Amniotic stem cell (primary cell): ENCODE measurements at places on chromosomes 6 and 20.

GRCh38 chr20:42319252-42320013, 701.3 kb upstream of the CHD6 start:
- no peak for DNase-seq

DNA sequence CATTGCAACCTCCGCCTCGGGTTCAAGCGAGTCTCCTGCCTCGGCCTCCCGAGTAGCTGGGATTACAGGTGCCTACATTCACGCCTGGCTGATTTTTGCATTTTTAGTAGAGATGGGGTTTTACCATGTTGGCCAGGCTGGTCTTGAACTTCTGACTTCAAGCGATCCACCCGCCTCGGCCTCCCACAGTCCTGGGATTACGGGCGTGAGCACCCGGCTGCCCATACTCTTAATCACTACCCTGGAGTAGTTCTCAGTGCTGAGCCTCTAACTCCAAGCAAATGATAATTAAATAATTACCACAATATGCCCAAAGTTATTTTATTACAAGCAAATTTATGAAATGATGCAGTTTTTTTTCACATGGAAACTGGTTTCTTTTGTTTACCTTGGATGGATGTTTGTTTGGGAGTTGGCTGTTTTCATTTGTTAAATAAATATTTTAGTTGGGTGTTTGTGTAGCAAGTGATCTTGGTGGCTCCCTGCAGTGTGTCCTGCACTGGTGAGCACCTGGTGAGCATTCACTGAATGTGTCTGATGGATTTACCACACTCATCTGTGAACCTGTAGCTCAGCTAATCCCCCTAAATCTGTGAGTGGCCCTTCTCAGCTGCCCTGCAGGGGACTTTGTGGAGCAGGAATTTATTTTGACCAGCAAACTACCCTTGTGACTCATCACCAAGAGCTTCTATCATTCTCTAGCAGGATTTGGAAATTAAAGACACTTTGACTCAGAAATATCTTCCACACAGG, 36.9 kb downstream of the UTRN start:
- no peak for DNase-seq

DNA sequence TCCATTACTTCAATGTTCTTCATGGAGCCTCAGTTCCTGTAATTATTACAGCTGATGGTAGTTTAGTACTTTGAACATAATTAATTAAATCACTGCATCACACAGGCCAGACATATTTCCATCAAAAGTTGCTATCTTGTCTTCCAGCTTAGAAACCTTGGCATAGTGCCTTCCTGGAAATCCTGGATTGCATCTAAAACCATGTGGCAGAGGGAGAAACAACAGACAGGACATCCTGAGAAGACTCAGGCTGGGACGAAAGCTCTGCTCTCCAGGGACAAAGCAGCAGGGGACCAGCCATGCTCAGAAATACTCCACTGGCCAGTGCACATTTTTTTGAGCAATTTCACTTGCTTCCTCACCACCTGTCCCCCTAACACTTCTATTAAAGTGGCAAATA, 55.3 kb downstream of the TBX18 start:
- no peak for DNase-seq

- no peak for DNase-seq
These were observed 42.9 kb upstream of the BHLHE23 start for GRCh38 chr20:63049561-63050221.

DNA sequence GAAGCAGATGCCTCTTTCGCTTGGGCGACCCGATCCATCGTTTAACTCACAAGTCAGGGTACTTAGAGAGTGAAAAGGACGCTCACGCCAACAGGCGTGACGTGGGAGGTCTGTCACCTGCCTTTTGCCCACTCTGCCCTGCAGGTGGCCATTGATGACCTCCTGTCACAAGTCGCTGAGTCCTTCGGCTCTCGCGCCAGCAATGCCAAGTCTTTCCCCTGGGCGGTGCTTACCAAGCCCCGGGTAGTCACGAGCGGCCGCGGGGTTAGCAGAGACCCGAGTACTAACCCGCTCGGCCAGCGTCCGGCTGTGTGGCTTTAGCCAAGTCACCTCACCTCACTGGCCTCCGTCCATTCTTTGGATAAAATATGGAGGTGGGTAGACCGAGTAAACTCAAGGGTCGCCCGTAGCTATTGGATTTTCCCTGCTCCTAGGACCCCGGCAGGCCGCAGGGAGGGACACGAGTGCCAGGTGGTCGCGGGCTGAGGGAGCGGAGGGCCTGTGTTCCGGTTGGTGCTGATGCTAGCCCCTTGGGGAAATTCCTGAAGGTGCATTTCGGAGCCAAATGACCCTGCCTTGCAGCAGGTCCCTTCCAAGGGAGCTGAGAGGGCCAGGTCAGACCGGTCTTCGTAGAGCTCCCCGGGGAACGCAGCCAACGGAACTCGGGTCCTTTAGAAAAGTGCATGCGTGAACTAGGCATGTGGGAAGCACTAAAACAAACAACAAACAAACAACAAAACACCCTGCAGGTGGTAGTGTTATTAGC, 668 bp downstream of the PKIB start:
- no peak for DNase-seq

DNA sequence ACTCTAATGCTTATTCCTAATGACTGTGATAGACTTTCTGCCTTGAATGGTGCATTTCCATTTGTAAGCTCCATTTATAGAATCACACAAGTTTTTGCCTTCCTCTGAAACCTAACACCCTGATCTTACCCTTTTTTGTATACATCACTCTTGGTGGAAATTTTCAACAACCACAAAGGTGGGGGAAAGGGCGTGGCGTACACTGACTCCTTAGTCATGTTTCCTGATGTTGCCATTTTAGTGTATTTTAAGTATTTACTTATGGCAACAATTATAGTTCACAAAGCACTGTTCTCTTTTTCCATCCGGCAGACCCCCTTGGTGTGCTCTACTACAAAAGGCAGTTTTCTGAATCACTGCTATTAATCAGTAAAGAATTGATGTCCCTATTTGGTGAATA, 92.0 kb downstream of the ATXN1 start:
- DNase-seq, result no peak

DNA sequence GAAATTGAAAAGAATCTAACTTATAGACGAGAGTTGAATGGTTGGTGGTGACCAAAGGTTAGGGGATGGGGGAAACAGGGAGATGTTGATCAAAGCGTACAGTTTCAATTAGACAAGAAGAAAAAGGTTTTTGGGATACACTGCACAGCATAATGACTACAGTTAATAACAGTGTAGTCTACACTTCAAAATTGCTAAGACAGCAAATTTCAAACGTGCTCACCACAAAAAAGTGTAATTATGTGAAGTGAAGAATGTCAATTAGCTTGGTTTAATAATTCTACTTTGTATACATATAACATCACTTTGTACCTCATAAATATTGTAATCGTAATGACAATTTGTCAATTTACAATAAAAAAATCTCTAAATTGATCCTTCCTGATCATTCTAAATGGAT, 267.5 kb downstream of the RNGTT start:
- DNase-seq, result no peak

DNA sequence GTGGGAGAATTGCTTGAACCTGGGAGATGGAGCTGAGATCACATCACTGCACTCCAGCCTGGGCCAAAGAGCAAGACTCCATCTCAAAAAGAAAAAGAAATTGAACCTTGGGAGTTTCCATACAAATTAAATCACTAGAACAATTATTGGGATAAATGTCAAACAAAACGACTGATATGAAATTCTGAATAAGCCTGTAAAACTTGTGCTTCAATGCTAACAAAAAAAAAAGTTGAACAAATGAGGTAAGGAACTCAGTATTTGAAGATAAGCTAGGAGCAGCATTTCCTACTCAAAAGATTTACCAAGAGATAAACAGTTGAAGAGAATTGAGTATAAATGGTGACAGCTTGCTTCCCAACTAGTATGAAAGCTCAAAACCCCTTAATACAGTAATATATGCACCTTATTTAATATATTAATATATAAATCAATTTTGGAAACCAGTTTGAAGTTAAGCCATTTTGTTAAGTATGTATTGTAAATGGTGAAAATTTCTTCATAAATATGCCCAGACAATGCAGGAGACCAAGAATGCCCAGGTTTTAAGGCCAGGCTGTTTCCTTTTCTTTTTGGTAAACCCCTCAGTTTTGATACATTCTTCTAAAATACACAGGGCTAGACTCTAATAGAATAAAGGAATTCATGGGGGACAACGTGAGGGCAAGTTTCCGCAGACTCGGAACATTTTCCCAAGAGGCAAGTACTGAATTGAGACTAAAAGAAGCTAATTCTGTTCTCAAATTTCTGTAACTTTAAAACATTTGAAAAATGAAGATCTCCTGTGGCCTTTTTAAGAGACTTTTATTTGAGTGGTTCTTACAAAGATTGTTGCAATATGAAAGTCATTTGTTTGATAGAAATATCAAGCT, 3.9 kb downstream of the ROMO1 start:
- no peak for DNase-seq

DNA sequence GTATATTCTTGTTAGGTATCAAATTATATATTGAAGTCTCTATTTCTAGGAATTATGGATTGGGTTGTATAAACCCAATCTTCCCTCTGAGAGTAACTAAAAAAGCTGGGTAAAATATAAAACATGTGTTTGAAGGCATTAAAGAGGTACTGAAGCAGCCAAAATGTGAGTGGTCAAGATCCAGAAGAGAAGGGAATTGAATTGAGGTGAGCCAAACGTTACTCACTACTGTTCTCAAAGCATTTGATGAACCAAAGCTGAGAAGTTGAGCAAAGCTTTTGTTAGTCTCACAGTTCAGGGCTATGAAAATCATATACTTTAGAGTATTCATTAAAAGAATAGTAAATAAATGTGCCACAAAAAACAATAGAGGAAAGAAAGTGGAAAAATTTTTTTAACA, 365.8 kb downstream of the BCKDHB start:
- no peak for DNase-seq

DNA sequence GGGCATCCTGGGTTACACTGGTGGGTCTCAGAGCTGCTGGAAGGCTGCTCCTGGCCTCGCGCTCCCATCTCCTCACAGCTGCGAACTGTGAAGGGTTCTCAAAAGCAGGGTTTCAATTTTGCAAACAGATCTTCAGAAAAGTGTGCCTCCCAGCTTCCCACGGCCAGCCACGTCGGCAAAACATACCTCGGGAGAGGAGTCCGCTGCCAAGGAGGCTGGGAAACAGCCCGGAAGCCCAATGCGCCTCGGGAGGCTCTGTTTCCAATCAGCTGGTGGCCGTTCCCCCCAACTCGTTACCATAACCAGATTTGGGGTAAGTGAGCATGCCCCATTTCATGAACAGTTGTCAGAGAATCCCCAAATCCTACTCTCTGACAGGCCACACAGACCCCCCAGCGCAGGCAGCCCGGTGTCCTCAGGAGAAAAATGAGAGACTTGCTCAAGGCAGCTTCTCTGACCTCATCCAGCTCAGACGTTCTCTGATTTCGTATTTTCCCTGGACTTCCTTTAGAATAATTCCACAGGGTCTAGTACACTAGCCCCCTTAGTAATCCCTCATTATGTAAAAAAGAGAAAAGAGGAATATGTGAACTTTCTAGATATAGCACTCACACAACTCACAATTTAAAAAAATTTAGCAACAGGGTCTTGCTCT, 98.4 kb downstream of the SNX5 start:
- no peak for DNase-seq

DNA sequence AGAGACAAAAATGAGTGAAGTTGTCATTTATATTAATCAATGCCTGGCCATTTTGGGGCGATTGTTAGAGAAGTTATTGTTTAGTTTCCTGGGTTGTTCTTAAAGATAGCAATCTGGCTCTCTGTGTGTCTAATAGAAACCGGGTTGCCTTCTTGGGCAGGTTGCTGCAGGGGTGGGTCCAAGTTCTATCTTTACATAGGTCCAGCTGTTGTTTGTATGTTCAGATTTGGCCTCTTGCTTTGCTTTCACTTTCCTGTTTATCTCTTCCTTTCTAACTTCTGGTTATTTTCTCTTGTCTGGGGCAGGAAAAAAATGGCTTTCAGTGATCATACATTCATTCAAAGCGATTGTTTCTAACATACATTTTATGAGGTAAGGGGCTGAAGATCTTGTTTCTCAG, 128.4 kb upstream of the NOX3 start:
- no peak for DNase-seq

DNA sequence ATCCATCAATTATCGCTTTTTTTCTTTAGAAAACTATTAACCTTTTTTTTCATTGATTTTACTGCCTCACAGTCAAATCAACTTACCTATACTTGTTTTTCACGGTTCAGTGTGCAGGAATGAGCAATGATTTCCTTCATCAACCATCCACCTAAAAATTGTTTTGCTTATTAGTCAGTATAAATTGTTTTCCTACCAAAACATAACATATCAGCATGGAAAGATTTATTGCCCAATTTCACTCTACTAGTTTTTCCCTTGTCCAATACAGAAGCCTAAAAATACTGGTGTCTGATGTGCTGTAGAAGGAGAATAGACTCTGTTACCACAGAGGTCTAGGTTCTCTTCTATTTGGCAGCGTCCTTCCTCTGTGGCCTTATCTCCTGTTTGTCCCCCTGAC, 558.2 kb upstream of the CITED2 start:
- no peak for DNase-seq

DNA sequence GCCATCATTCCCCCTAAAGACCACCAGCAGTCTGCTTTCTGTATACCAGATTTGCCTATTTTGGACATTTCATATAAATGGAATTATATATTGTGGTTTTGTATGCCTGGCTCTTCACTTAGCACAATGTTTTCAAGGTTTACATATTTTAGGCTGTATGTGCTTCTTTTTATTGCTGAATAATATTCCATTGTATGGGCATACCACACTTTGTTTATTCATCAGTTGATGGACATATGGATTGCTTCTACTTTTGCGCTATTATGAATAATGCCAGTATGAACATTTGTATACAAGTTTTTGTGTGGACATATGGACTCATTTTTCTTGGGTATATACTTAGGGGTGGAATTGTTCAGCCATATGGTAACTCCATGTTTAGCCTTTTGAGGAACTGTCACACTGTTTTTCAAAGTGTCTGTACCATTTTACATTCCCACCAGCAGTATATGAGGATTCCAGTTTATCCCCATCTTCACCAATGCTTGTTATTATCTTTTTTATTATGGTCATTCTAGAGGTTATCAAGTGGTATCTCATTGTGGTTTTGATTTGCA, 12.7 kb downstream of the L3MBTL1 start:
- DNase-seq, result no peak

GRCh38 chr6:165844801-165845364, 181.8 kb upstream of the PDE10A start:
- no peak for DNase-seq

DNA sequence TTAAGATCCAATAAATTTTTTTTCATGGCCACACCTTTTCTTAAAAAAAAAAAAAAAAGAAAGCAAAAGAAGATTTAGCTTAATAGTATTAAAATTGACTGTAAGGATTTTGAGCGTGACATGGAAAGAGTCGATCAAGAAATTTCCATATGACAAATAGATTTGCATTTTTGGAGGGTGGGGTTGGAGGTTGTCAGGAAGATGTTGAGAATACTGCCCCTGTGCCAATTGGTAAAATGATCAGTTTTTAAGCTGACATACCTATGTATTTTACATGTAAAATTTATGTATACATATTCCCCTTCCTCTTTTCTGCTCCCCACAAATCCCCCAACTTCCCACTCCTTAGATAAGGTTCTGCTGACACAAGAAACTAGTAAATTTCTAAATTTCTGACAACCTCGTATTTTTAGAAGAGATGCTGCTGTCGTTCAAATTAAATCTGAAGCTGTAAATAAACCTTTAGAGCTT, 520.9 kb downstream of the CD83 start:
- no peak for DNase-seq

GRCh38 chr20:63124092-63124781, 91.7 kb downstream of the YTHDF1 start:
- DNase-seq, result no peak

GRCh38 chr6:167781066-167781767, 45.5 kb upstream of the AFDN start:
- DNase-seq, result no peak
